ENCODE measurements at places on chromosomes 1 and 21. TPM values are rescaled to one million over a fixed set of nuclear protein-coding genes. Genes with fewer than 3 reads are reported as not detected.

GRCh38 chr1:42319871-42320484, 15.1 kb downstream of the FOXJ3 start:
- DNase-seq = no peak

- no peak for DNase-seq
Observed at GRCh38 chr1:109198043-109198695, 15.5 kb upstream of the SARS1 start.

DNA sequence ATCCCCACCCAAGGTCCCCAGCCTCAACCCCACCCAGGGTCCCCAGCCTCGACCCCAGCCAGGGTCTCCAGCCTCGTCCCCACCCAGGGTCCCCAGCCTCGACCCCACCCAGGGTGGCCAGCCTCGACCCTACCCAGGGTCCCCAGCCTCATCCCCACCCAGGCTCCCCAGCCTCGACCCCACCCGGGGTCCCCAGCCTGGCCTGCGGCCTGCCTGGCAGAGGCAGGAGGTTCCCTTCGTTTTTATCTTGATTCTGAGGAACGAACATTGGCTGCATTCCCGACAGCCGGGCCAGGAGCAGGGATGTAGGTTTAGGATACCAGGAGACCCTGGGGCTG, 3.4 kb upstream of the PDE9A start:
- no peak for DNase-seq

- DNase-seq = no peak
Observed at GRCh38 chr1:8572106-8572505, 245.3 kb downstream of the RERE start.

Gene ITLN1
- total RNA-seq = 0.49 TPM
